ENCODE measurements at places on chromosomes 1 and 21.

DNA sequence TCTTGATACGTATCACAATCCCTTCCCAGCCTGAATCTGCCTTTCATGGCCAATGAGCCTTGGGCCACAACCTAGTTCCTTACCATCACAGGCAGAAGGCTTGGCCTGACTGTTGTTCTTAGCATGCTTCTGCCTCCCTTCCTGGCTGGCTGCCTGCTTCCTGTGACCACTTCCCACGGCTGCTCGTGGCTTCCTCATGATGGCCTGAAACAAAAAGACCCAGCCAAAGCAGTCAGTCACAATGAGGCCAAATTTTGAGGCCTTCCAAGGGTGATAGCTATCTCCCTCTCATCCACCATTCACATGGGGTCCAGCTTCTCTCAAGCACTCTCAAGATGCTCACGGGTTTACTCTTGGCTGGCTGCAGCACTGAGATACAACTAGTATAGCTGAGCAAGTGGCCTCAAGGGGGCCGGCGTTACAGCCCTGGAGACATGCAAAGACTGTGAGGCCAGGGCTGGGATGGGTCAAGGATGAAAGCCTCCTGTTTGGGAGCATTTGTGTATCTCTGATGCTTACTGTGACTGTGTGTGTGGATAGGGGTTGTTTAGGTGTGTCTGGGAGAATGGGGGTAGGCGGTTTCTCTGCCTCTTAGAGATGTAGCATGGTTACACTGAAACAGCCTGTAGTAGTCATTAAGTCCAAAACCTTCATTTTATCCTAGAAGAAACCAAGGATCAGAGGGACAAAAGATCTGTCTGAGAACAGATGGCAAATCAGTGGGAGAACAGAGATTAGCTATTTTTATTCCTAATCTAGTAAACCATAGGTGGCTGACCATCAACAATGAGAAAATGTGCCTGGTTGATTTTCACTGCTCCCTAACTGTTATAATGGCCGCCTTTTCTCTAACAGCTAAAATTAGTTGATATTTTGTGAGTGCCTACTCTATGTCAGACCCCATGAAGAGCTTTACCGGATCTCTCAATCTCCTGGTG is 5.4 kb upstream of the TOE1 start:
- DNase-seq: peak; percentile 41

DNA sequence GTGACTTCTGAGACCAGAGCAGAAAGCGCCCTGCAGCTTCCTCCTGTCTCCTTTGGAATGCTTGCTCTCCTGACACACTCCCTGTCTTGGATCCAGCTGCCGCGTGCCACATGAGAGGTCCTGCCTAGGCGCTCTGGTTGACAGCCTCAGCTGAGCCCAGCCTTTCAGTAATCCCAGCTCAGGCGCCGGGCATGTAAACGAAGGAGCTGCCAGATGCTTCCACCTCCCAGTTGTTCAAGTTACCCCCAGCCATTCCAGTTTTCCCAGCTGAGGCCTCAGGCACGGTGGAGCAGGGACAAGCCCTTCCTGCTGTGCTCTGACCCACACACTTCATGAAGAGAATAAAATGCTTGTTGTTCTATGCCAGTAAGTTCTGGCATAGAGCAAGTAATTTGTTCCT is 14.3 kb upstream of the CD34 start:
- DNase-seq: peak; percentile 74

DNA sequence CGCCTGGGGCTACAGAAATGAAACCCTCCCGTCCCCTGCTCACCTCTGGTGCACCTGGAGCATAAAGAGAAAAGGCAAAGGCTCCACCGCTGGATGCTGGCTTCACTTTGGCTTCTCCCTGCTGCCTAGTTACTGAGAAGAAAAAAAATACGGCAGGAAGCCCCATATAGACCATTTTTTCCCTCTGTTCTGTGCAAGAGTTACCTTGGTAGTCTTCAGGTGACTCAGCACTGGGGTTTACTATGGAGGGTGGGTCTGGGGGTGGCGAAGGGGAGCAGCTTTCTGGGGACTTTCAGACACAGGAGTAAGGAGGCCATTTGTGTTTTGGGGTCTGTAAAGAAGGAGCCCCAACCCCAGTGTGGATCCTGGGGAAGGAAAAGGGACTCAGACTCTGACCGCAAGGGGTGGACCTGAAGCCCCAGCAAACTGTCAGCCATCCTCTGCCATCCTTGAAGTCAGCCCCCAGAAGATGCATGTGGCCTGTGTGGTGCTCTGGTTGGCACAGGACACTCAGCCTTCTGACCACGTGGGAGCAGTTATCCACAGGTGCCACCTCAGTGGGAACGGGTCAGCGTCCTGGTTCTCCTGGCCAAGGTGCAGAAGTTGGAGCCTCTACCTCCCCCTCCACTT is 25.9 kb upstream of the EPS8L3 start:
- DNase-seq: no peak

- no peak for DNase-seq
Measured at GRCh38 chr1:229913489-229913888, 153.5 kb upstream of the GALNT2 start.

GRCh38 chr1:116667078-116667574 is 407 bp downstream of the IGSF3 start:
- no peak for DNase-seq

All from neural progenitor cell (in vitro differentiated cells).